Activated T-helper 2 cell treated with anti-CD3 and anti-CD28 coated beads, Interferon-gamma antibody, Interleukin-2, Interleukin-4, amounts not matched to agents 10 μg/mL and 5 μg/mL and 100 μg/mL, durations not matched to agents 14 hours and 24 hours and 36 hours (primary cell): ENCODE measurements at places on chromosomes 11 and 22.

DNA sequence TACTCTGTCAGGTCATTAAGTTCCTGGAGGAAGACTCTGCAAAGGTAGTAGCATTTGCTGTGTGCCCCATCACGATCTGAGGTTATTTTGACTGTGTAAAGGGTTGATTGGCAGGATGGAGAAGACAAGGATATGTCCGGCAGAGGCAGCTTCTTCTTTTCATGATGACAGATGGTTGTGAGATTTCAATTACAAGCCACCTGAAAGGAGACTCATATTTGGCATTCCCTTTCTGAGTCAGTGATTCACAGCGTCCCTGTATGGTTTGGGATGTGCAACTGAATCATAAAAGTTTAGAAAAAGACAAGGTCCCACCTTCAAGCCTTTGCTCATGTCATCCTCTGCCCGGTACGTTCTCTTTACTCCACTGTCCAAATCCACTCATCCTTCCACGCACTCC is 113.4 kb downstream of the MTNR1B start:
- DNase-seq: no peak

GRCh38 chr11:112459001-112459400 is 198.3 kb upstream of the PLET1 start:
- DNase-seq: no peak

DNA sequence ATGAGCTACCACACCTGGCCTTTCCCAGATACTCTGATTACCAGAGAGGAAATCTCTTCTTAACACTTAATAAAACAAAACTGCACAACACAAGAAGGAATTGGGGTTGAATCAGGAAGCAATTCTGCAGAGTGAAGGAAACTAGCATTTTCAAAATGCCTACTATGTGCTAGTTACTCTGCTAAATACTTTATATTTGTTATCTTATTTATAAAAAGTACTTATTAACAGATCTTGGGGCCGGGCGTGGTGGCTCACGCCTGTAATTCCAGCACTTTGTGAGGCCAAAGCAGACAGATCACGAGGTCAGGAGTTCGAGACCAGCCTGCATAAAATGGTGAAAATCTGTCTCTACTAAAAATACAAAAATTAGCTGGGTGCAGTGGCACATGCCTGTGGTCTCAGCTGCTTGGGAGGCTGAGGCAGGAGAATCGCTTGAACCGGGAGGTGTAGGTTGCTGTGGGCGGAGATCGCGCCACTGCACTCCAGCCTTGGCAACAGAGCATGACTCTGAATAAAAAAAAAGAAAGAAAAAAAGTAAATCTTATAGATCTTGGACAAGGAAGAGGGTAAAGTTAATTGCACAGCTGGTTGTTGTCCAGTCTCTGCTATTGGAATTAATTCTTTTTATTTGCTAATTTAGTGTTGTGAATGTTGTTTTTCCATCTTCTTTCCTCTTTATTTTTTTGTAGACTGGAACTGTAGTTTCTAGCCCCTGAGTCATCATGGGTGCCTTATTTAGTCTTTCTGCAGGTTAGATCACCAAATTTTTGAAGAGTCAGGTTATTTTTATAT is 22.1 kb downstream of the TMEM135 start:
- DNase-seq: no peak

GRCh38 chr11:37449146-37449545 is 851.1 kb upstream of the RAG2 start:
- no peak for DNase-seq

GRCh38 chr22:44449061-44449682 is 48.9 kb downstream of the RTL6 start:
- DNase-seq: no peak

- no peak for DNase-seq
Observed at GRCh38 chr11:62669420-62670161, 1.9 kb upstream of the UQCC3 start.

- DNase-seq: peak; percentile 26
Observed at GRCh38 chr22:49826603-49827270, 936 bp downstream of the BRD1 start.

- no peak for DNase-seq
Observed at GRCh38 chr11:132293586-132293985, 923.2 kb downstream of the NTM start.

- DNase-seq: no peak
Observed at GRCh38 chr11:85094795-85095194, 532.3 kb downstream of the DLG2 start.

DNA sequence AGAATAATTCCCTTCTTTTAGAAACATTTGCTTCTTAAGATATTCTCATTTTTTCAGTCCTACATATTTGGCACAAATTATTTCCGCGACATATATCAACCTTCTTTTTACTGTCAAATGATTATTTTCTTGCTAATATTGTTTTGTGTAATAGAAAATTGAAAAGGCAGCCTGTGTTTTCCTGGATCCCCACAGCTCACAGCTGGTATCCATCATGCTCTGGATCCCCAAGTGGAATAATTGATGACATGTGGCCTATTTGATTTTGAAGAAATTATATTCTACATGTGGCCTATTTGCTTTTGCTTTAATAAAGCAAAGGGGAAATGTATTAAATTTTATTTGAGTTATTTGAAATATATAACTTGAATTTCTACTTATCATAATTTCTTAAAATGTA is 199.4 kb upstream of the LUZP2 start:
- no peak for DNase-seq

- no peak for DNase-seq
Observed at GRCh38 chr11:102560555-102561011, 30.0 kb upstream of the MMP7 start.

- DNase-seq: no peak
Observed at GRCh38 chr11:69925366-69926196, 106.4 kb upstream of the FGF3 start.

- no peak for DNase-seq
Observed at GRCh38 chr22:49568751-49569285, 258.9 kb downstream of the BRD1 start.

- peak; percentile 68 for DNase-seq
Observed at GRCh38 chr11:75768112-75768908, at the start of gene DGAT2. DGAT2 (plus strand) TSS chr11:75768778; CDS start chr11:75768992, 214 bp downstream.

- DNase-seq: no peak
Observed at GRCh38 chr22:17119481-17120202, 1.5 kb downstream of the TMEM121B start.

- DNase-seq: no peak
Observed at GRCh38 chr11:86486261-86487030, 111.8 kb downstream of the CCDC81 start.

DNA sequence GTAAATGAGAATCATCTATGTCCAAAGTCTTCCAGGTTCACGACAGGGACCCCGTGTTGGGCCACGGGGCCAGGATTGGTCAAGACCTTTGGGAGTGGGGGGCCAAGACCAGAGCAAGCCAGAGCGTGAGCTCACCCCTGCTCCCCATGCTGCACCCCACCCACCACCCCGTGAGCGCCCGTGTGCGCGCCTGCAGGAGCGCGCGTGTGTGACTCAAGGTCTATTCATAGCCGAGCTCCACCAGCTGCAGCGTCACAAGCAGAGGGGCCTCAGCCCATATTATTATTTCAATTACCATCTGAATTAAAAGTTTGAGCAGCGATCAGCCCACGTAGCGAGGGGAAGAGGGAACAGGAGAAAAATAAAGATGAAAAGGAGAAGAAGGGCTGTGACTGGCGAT is 5.2 kb downstream of the KCNJ4 start:
- DNase-seq: no peak

GRCh38 chr11:75035256-75035655 is 46.5 kb downstream of the NEU3 start:
- no peak for DNase-seq

GRCh38 chr11:65651589-65652510 is 10.9 kb downstream of the RELA start:
- DNase-seq: no peak

- DNase-seq: no peak
Observed at GRCh38 chr11:27471589-27472397, 797 bp downstream of the LGR4 start.

- DNase-seq: no peak
Observed at GRCh38 chr11:27242591-27242990, 120.4 kb downstream of the CCDC34 start.

DNA sequence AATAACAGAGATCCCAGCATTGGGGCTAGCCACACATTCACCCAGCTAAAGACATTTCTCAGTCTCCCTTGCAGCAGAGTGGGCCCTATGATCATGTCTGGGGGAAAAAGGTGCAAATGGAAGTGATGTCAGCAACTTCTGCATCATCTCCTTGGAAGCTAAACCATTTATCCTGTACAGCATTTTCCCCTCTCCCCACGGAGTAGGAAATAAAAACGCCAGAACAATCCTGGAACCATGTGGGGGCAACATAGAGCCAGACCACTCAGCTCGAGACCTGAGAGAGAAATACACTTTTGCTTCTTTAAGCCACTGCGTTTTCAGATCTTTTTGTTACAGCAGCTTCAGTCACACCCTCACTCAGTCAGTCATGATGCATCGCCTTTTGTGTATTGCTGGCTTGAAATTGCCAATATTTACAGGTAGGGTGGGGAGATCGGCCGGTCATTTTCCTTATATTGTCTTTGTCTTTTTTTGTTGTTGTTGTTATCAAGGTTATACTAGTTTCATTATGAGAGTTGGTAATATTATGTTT is 9.1 kb upstream of the RAC2 start:
- DNase-seq: no peak

DNA sequence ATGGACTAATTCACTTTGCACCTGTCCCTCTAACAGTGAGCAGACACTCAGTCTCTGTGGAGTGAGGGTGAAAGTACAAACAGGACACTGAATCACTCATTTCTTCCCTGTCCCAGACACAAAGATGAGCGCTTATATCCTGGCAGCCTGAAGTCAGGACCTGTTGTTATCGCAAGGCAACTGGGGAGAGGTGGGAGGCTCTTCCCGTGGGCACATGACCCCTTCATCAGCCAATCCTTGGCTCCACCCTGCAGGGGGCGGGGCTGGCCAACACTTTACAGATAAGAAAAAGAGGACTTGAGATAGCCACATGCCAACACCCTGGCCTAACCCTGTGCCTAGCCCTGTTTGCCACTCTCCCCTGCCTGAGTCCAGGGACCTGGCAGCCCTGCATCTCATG is 29.5 kb upstream of the TESMIN start:
- no peak for DNase-seq

- no peak for DNase-seq
Observed at GRCh38 chr11:94303966-94304958, at the start of gene IZUMO1R. IZUMO1R (plus strand) TSS chr11:94304580; CDS start chr11:94305637, 1,057 bp downstream.

- DNase-seq: no peak
Observed at GRCh38 chr11:92675303-92675702, 294.1 kb upstream of the MTNR1B start.

DNA sequence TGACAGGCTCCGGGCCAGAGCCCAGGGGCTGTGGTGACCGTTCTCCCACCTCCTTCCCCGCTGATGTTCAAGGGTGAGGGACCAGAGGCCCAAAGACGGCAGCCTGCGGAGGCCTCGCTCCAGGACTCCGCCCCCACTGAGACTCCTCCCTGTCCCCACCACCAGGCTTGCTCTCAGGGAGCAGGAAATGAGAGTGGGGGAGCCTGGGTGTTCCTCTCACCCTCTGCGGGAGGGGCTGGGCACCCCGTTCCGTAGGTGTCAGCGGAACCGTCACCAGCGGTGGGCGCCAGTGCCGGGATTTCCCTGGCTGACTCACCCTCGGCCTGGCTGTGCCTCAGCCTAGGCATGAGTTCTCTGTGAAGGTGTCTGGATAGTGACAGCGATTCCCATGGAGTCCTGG is 15.7 kb downstream of the DAGLA start:
- DNase-seq: peak; percentile 85

DNA sequence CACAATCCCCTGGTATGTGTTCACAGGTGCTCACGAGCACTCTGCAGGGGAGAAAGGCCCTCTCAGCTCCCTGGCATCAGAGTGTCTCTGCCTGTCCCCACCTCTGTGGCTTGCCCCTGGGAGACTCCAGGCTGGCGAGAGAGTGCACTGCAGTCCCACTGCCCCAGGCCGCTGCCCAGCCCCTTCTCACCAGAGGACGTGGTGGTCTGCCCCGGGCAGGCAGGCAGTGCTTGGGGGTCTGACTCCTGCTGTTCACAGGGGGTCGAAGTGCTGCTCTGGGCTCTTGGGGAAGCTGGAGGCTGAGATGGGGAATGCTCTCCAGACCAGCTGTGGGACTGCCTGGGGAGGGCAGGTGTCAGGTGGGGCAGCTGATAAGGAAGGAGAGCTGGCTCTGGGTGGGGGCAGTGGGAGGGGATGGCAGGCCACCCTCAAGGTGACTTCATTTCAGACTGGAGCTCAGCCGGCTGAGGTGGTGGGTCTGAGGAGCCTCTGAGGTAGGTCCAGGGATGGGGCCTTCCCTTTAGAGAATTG is 151.0 kb upstream of the B3GAT1 start:
- DNase-seq: no peak

GRCh38 chr22:46377525-46378425 is 42.3 kb downstream of the TRMU start:
- DNase-seq: no peak

DNA sequence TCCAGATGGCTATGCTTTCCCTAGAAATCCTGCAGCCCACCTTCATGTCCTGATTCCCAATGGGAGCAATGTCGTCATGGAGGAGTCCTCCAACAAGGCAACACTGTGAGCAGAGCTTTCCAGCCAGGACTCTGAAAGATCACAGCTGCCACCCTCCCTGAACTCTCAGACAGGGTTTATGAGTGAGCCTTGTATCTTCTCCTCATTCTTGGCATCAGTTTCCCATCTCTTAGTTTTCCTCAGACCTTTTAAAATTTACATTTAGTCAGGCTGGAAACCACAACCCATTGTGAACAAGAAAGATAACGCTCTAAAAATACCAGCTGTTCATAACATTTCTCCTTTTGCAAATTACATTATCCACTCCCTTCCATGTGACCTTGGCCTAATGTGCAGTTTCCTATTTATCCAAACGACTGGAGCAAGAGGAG is 15.6 kb upstream of the LYVE1 start:
- no peak for DNase-seq

GRCh38 chr11:23078289-23078971 is 218.2 kb upstream of the CCDC179 start:
- DNase-seq: no peak

GRCh38 chr11:31651822-31652221 is 142.3 kb downstream of the ELP4 start:
- DNase-seq: no peak

GRCh38 chr22:46750863-46751443 is 11.5 kb upstream of the TBC1D22A start:
- DNase-seq: no peak

- no peak for DNase-seq
Observed at GRCh38 chr11:74417860-74418508, 19.8 kb upstream of the PGM2L1 start.

DNA sequence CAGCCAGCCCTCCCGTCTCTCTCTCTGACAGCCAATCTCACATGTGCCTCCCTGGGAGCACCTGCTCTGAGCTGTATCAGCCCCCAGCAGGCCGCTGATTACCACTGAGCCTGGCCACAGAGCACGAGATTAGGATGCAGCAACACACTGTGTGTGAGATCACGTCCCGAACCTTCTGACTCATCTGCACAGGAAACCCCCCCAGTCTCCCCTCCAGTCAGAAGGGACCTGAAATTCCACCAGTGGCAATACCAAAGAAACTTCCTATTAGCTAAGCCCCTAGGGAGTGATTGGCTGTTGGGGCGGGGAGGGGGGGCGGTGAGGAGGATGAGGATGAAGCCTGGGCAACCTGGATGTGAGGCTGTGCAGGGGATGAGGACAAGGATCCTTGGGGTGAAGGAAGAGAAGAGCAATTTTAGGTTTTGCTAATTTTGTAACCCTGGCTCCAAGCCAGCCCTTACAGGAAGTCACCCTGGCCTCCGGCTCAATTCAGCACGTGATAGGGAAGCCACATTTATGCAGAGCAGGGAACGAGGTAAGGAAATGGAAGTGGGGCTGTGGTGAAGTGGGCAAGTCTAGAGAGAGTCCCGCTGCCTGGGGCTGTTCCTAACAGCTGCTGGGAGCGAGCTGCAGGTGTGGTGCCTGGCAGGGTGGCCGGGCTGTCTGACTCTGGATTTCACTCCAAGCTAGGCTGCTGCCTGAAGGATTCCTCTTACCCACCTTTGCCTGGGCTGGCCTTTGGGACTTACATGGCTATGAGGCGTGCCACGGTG is 1.9 kb downstream of the SLC43A3 start:
- DNase-seq: peak; percentile 76
